NAMALWA (cell line): ENCODE measurements at places on chromosomes 3 and 15.
A peak's percentile ranks its signal among the peaks of the same experiment; 100 is the strongest.

- no peak for DNase-seq
Observed at GRCh38 chr3:32303977-32304881, 65.7 kb downstream of the CMTM8 start.

DNA sequence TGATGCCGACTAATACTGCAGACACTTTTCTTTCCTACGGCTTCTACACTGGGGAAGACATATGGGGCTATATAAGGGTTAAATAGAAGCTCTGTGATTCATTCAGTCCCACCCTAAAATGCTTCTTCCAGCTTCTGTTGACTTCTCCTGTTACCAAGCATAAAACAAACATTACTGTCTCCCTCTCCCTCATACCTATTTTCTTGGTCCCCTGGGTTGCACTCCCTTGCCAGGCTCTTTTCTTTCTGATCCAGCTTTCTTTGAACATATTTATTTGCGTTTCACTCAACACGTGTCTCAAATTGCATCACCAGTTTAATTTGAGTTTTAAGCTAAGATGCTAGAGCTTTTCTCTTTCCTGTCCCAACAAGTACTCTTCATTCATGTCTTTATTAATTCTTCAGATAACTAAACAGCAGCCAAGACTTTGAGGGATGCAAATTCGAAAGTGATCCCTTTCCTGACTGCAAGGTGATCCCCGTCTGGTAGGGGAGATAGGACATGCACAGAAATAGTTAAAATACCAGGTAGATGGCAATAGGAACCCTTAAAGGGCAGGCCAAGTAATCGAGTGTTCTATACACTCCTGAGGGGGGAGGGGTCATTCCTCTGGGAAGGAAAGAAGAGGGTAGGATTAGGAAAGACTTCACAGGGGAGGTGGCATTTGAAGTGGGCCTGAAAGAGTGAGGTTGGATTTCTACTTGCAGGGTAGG, 198.6 kb upstream of the BCL6 start:
- DNase-seq, result peak; percentile 73

DNA sequence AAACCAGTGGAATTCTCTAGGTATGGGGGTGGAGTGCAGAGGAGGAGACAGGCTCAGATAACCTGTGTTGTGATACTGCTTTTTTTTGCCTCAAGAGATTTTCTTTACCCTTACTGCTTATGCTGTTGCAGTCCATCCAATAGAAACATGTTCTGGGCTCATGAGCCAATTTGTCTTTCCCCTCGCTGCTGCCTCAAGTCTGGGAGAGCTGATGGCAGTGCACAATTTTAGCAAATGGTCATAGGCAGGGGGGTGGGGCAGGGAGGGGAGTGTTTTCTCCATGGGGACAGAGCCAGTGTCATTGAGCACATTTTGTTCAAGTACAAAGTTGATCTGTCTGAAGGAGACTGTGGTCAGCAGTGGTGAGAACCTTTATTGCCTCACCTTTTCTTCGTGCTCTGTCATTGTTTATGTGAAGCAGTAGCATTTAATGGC, 134.9 kb downstream of the MBNL1 start:
- DNase-seq, result no peak

- no peak for DNase-seq
Observed at GRCh38 chr15:35746121-35746520, 200.2 kb upstream of the DPH6 start.

DNA sequence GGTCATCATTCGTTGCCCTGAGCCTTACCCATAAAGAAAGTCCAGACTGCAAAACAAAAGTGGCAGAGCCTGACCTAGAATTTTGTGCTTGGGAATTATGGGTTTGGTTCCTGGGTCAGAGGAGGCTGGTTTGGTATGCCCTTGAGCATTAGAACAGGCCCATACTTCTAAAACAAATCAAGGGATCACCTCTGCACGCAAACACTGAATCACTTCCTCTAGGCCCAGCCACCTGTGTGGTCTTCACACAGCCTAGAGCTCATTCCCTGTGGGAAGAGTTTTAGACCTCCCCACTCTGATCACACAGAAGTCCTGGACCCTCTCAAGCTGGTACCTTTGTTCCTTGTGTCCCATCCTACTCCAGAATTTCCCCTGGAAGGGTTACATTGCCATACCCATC, 59.4 kb downstream of the B3GNT5 start:
- DNase-seq, result no peak

DNA sequence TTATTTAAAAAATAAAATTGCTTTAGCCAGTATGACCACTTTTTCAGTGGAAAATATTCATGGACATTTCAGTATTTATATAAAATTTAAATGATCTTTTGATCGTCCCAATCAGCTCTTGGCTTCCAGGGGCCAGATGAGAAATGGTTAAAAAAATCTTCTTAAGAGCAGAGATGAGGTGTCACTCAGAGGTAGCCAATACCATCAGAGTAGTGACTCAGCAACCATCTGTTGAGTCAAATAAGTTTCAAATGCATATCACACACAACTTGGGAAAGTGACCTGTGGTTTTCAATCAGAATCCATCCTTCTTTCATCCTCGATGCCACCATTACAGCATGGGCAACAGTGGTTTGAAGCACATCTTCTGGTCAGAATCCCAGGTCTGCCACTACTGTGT, 958.8 kb upstream of the NR2F2 start:
- no peak for DNase-seq

GRCh38 chr3:128066114-128066513, 13.9 kb downstream of the SEC61A1 start:
- DNase-seq, result no peak

- DNase-seq, result no peak
Observed at GRCh38 chr3:171807806-171808205, 2.5 kb downstream of the PLD1 start.

DNA sequence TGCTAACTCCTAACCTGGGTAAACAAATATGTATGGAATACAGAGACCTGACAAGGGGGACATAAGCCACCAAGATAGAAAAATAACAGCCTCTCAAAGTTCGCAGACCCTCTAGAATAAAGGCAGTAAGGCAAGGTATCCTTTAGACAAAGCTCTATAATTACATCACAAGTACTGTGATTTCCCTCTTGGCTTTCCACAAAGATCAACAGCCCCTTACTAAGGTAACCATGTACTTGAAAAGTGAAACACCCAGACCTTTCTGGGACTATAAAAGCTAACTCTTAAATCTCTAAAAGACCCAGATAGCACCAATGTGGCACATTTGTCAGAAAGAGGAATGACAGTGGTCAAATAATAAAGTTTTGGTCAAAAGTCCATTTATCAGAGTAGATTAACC, 51.9 kb downstream of the TBL1XR1 start:
- DNase-seq, result peak; percentile 53

GRCh38 chr15:39022532-39023305, 458.1 kb upstream of the RASGRP1 start:
- no peak for DNase-seq

DNA sequence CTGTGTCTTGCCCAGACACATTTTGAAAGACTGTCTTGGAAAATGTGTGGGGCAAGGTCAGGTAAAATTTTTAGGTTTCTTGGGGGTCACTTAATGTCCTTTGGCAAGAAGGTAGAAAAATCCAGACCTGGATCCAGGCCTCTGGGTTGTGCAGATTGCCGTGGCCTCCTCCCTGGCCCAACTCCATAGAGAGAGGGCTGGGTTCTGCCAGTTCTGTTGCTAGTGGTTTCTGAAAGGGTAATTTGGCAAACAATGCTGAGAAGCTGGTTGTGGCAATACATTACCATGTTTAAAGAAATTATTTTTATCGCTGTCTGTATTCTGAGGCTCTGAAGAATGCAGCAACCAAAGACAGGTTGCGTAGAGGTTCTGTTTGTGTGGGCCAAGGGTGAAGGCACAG, 20.2 kb upstream of the TMEM158 start:
- DNase-seq, result no peak

DNA sequence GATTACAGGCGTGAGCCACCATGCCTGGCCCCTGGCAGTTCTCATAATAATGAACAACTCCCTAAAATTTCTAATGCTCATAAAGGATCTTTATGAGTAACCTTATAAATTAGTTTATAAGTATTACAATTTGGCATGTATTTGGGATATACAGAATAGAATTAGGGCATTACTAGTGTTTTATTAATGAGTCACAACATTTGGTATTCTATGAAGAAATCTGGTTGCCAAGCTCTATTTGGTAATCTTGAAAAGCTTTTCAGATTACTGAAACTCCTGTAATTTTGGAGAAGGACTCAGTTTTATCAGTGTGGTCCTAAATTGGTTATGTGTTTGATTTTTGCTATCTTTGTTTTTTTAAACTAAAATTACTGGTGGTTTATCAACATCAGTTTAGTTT, 45.8 kb downstream of the TM6SF1 start:
- no peak for DNase-seq

- DNase-seq, result peak; percentile 32
Observed at GRCh38 chr3:125121246-125122010, 65.6 kb upstream of the HEG1 start.

- no peak for DNase-seq
Observed at GRCh38 chr15:42737529-42738328, 801 bp upstream of the CDAN1 start.

DNA sequence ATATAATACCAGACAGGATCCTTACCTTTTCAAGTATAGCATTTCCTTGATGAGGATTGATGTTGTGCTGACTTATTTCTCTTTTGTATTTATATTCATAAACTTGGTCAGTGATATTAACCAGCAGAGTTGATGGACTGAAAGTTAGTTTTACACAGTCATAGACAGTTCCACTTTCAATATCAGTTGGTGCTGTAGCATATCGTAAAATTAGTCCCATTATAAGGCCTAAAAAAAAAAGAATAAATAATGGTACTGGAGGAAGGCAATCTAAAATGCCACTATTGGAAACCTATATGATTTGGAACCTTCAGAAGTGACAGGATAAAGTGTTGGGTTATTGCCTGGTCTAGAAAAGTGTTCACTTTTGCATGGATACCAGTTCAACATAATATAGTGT, 16.3 kb downstream of the SLC9A9 start:
- no peak for DNase-seq

GRCh38 chr3:177179281-177180067, 17.8 kb downstream of the TBL1XR1 start:
- DNase-seq, result peak; percentile 28

GRCh38 chr3:85171976-85172375, 213.2 kb downstream of the CADM2 start:
- DNase-seq, result no peak

- DNase-seq, result peak; percentile 74
Observed at GRCh38 chr15:72722071-72722696, 36.2 kb downstream of the BBS4 start.

GRCh38 chr3:28301688-28302087, 46.8 kb upstream of the ZCWPW2 start:
- no peak for DNase-seq
